ENCODE measurements at places on chromosomes 3 and 15.

DNA sequence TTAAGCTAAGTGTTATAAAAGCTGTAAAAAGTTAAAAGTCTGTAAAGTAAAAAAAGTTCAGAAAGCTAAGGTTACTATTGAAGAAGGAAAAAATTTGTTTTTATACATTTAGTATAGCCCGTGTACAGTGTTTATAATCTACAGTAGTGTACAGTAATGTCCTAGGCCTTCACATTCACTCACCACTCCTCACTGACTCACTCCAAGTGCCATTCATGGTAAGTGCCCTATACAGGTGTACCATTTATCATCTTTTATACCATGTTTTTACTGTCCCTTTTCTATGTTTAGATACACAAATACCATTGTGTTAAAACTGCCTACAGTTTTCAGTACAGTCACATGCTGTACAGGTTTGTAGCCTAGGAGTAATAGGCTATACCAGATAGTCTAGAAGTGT lies 8.8 kb downstream of the CCDC71 start:
- no peak for DNase-seq

- no peak for DNase-seq
Measured at GRCh38 chr3:15390460-15390859, 36.9 kb downstream of the METTL6 start.

GRCh38 chr3:166005126-166005525 lies 167.9 kb upstream of the BCHE start:
- no peak for DNase-seq

DNA sequence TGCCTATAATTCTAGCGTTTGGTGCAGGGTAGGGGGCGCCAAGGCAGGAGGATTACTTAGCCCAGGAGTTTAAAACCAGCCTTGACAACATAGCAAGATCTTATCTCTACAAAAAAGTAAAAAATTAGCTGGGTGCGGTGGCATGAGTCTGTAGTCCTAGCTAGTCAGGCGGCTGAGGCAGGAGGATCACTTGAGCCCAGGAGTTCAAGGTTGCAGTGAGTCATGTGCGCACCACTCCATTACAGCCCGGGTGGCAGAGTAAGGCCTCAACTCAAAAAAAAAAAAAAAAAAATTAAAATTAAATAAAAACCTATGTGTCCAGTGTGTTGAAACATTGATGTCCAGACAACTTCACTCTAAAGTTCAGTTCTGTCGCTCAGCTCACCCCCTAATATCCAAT lies 78.2 kb upstream of the SOX2 start:
- DNase-seq: no peak

DNA sequence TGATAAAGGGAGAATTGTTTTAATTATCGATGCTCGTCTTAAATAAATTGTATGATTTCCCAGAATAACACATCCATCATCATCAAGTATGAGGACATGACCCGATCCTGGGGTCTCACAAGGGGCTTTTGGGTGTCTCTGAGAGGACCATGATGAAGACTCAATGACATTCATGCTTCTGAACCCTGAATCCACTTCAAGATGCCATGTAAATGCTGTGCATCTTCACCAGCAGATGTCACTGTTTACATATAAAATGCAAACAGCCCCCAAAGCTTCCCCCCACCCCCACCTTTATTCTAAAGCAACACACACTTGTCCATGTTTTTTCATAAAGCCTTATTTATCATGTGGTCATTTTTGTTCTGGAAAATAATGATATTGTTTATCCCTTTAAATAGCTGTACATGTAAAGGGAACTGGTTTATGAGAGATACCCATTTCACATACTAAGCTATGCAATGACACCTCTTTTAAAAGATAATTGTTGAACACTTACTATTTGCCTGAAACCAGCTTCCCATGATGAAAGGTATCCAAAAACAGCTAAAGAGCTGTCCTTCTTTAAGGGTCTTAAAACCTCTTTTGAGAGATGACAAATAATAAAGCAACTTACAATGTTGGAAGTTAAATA lies 69.7 kb upstream of the UBE3A start:
- DNase-seq: no peak

DNA sequence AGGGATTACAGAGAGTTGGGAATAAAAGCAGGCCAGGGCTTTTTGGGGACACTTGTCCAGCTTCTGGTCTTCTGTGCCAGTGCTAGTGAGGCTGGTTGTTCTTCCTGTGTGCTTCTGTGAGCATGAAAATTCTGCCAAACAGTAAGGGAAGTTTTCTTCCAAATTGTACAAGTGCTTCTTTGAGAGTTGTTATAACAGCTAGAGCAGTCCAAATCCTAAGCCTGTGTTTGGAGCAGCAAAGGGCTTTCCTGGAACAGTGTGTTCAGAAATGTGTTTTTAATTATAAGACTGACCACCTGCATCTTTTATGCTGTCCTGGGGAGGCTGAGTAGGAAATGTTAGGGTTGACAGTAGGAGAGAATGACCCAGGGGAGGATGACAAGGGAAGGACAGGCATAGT lies 223.0 kb upstream of the P2RY1 start:
- DNase-seq: no peak

DNA sequence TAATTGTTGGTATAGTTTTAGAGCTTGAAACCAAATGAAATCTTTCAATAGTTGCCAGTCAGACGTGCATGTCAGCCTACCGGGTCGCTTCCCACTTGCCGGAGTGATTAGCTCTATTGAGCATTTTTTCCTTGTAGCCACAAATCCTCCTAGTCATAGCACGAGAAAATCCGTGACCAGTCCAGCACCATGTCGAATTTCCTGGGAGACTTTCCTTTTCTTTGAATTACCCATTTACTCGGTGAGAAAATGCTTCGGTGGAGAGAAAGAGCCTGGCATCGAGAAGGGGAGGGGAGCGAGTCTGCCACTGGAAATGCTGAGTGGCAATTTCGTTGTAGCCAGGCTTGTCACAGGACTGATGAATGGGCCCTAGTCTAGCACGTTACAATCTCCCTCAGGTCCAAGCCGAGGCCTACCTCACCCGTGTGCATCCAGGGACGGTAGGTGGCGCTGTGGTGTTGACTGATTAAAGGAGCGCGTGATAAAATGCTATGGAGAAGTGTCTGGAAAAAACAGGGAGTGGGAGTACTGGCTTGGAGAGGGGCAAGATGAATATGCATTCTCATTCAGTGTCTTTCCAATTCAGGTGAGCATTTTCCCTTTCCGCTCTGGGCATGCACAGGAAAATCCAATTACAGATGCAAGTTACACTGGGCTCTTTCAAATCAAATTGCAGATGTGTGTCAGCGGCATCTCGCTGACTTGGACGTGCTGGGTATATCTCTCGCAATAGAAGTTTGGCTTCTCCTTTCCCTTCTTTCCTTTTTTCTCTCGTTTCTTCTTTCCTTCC lies 238.8 kb downstream of the EDEM1 start:
- peak; percentile 41 for DNase-seq

GRCh38 chr3:121736112-121736511 lies 13.4 kb downstream of the GOLGB1 start:
- no peak for DNase-seq

DNA sequence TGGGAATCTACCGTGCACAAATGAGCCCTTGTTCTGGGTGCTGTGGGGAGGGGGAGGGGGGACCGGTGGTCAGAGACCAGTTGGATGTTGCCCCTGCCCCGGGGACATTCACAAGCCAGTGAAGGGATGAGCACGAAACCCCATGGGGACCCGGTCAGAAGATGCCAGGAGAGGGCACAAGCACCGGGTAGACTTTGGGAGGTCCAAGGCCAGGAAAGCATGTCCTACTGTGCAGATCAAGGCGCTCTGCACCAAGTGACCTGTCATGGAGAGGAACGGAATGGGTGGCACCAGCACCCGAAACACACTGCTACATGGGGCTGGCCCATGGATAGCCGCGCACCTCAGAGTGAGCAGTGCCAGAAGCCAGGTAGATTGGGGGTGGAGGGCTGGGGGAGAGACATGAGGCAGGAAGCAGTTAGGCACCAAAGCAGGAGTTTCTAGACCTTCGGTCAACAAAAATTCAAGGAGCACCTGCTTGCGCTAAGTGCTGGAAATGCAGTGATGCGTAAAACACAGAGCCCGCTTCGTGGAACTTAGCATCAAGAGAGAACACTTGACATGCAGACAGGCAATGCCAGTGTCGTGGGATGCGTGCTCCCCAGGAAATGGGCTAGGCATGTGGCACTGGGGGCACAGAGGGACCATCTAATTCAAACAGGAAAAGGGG lies 99.1 kb downstream of the CPN2 start:
- DNase-seq: no peak

DNA sequence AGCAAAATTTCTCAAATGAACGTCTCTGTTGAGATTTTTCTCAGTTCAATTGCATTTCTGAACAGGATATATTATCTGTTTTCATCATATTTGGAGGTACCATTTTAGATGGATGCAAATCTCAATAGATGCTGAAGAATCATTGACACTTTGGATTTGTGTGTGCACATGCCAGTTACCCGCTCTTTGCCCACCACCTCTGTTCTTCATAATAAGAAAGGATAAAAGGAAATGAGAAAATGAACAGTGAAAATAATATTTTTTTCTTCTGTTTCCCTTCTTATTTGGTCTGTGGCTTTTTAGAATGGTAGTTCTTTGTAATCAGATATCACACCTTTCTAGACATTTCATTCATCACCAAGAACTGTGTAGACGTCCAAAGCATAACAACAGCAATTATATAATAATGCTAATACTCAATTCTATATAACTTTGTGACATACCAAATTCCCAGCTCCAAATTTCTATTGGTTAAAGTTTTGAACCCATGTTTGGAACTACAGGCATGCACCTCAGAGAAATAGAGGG lies 256.7 kb upstream of the SATB1 start:
- DNase-seq: no peak

DNA sequence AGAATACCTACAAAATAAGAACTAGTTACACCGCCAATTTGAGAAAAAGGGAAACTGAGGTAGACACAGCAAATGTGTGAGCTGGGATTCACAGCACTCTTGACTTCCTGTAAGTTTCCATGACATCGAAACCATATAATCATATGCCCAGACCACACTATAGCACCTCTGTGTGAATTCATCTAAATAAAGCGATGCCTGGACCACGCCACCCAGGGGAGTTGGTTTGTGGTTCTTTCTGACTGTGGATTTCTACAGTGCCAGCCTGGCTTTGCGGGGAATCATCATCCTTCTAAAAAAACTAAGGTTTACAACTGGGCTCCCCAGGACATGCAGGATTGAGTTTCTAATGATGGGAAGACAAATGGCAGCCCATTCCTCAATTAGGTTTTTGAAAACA lies 23.5 kb upstream of the CA12 start:
- no peak for DNase-seq

DNA sequence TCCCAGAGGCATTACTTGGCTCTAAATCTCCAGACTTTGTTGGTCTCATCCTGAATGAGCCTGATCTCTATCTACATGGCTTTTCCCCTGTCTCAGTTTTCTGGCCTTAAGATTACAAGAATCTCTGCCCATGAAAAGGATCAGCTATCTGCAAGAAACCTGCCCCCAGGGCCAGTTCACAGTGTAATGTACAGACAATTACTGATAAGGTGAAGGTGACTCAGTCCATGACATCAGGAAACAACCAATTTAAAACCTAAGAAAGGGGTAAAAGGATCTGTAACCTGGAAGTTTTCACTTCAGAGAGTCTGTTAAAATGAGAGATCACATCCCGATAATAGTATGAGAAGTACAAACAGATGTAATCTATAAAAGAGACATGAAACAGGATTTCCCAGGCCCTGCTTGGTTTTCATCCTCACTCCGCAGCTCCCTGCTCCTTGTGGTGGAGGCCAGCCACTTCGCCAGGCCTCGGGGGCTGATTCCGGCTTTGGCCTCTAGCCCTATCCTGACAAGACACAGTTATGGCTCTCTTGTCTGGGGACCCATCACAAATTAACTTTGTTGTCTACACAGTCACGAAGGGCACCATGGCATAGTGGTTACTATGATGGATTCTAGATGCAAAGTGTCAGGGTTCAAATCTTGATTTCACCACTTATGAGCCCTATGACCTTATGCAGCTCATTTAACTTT lies 136.9 kb downstream of the THSD4 start:
- DNase-seq: no peak

DNA sequence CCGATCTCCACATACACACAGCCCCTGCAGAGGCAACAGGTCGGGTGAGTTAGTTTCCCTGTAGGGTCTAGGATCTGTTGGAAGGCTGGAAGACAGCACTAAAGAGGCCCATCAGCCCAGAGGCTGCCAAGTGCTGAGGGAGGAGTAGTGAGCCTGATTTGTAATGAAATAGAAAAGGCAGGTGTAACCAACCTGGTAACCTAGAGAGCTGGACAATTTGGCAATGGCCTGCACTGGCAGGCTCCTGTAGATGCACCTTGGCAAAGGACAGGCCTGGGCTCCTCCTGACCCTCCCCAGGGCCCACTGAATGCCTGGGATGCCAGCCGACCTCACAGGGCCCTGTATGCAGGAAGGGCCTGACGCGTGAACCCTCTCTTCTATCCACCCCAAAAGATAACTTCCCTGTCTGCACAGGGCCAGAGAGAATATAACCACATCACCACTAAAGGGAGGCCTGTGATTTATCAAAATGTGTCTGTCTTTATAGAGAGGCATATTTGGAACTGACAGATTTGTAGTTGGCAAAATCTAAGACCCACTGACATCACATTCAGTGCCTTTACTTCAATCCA lies 225.1 kb upstream of the CHRNA7 start:
- DNase-seq: no peak

DNA sequence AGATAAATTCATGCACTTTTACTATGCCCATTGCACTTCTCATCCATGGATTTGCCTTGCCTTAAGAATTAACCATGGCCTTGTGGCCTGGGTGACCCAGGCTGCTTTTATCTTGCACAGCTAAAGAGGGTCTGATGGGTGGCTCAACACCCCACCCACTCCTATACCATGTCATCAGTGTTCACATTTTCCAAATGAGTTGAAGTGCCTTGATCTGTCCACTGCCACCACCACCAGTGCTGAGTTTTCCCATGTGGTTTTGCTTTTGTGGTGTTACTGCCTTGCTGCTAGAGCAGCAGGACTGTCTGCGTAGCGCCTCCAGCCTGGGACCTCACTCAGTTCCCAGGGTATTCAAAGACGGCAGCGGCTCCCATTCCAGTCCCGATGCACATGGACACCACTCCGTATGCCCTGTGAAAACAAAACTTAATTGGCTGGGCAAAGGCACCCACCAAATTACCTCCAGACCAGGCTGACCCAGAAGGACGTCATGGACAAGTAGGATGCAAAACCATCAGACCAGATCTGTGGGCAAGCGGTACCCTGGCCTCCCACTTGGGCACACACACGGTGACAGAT lies 14.1 kb downstream of the ACAA1 start:
- DNase-seq: no peak

DNA sequence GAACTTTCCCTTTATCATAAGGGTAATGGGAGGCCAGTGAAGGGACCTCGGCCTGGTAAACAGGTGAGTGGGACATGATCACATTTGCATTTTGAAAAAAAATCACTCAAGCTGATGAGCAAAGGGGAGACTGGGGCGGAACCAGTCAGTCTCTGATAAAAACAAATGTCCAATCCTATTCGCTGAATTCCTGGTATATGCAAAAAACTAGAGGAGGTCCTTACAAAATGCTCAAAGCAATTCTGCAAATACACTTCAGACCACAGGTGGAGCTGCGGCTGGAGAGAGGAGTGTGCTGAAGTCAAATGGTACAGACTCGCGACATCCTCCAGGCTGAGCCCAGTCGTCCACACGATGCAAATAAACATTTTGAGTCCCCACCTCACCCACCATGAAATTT lies 166.7 kb downstream of the FOXP1 start:
- DNase-seq: no peak

GRCh38 chr3:189304465-189305351 lies 132.9 kb downstream of the TPRG1 start:
- no peak for DNase-seq
